Activated T-helper 2 cell treated with anti-CD3 and anti-CD28 coated beads, Interferon-gamma antibody, Interleukin-2, Interleukin-4, amounts not matched to agents 10 μg/mL and 5 μg/mL and 100 μg/mL, durations not matched to agents 14 hours and 24 hours and 36 hours (primary cell): ENCODE measurements at places on chromosomes 2 and 18. TPM values are rescaled to one million over a fixed set of nuclear protein-coding genes. Genes with fewer than 3 reads are reported as not detected.

The IL36G gene
- total RNA-seq = not detected in 2 replicates

The FMNL2 gene
- total RNA-seq = 14.0 and 14.3 TPM in 2 replicates

The EMILIN1 gene
- 0.87 and 0.94 TPM in 2 replicates for total RNA-seq

The PRKAG3 gene
- total RNA-seq = not detected in 2 replicates

The FLACC1 gene
- 0.84 and 1.6 TPM in 2 replicates for total RNA-seq

The BCL11A gene
- 0.21 TPM in 2 replicates for total RNA-seq

The TBR1 gene
- 0.02 TPM in 1 of 2 replicates, not detected in the other for total RNA-seq

The SRD5A2 gene
- total RNA-seq = not detected in 2 replicates

The GLB1L gene
- total RNA-seq = 4.2 and 4.4 TPM in 2 replicates

The NMUR1 gene
- total RNA-seq = 0.16 and 0.28 TPM in 2 replicates

The MDH1B gene
- total RNA-seq = 0.25 and 0.55 TPM in 2 replicates

The GALNT3 gene
- 21.3 and 21.6 TPM in 2 replicates for total RNA-seq

The ADGRF3 gene
- total RNA-seq = 1.6 and 3.1 TPM in 2 replicates

The TP53I3 gene
- 2.7 and 3.1 TPM in 2 replicates for total RNA-seq

The C2orf80 gene
- not detected in 2 replicates for total RNA-seq

The AQP12A gene
- total RNA-seq = not detected in 2 replicates

DNA sequence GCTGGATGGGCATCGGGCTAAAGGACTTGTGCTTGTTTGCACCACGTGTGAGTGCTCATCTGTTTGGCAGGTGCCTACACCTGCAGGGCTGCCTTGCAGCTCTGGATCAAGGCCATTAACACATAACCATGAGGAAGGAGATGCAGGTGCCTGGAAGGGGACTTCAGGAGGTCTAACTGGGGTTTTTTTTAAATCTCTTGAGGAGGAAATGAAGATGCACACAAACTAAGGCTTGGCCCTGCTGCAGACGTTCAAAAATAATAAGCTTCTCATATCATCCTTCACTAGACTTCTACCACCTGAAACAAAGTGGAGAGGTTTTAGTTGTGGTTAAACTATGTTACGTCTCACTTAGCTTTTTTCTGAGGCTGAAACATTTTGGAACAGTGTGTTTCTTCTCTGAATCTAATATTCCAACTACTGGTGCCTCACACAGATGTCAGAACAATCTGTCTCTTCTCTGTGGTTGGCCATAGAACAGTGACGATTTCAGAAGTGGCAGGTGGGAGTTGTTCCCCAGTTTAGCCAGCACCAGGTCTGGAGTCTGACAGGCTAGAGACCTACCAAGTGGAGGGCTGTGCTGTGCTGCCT is 36.5 kb downstream of the BCL2L11 start:
- DNase-seq = no peak

DNA sequence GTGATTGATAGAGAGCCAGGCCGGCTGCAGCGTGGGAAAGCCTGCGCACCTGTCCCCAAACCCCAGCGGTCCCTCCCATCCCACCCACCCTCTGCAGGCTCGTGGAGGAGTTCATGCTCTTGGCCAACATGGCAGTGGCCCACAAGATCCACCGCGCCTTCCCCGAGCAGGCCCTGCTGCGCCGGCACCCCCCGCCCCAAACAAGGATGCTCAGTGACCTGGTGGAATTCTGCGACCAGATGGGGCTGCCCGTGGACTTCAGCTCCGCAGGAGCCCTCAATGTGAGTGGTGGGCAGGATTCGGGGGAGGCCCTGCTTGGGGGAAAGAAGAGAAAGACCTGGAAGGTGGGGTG is 48.9 kb upstream of the ALPP start:
- no peak for DNase-seq

- DNase-seq = no peak
These were observed 1076.2 kb downstream of the TSN start for GRCh38 chr2:122831649-122832048.

DNA sequence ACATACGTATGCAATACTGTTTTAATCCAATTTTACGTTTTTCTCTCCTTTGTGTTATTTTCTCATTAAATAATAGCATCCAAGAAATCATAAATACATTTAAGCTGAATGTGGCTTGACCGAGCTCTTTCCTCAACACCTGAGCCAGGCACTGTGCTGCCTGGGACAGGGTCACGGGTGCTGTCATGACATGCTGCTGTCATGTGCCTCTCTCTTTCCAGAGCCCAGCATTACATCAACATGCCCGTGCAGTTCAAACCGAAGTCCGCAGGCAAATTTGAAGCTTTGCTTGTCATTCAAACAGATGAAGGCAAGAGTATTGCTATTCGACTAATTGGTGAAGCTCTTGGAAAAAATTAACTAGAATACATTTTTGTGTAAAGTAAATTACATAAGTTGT is 94.1 kb upstream of the LDLRAD4 start:
- DNase-seq = no peak

DNA sequence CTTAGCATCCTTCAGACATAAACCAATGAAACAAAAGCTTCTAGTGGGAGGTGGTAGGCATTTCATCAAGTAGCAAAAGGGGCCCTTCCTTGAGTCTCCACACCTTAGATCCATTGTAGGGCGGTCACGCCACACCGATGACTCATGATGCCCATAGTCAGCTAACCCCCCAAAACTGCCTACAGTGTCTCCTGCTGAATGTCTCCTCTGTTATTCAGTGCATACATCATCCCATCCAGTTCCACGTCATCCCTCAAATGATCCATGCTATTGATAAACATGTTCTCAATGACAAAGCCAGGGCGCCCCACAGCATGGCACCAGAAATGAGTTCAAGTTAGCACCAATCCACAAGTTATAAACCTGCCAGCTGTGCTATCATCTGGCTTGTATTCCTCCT is 57.4 kb upstream of the ACKR3 start:
- DNase-seq = no peak

DNA sequence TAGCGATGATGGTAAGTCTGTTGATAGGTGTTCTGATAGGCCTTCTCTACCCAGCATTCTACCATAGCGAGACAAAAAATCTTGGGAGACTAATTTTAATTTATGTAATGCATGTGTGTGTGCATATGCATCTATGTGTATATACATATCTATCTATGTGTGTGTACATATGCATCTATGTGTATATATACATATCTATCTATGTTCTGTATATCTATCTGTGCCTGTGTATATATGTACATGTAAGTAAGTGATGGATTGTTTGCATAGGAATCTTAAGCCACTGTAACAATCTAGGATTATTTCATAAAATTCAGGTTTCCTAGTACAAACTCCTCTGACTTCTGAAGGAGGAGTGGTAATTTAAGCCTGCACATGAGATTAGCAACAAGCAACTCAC is 197.2 kb upstream of the PXDN start:
- DNase-seq = no peak

GRCh38 chr2:239377591-239377990 is 23.2 kb downstream of the HDAC4 start:
- no peak for DNase-seq

DNA sequence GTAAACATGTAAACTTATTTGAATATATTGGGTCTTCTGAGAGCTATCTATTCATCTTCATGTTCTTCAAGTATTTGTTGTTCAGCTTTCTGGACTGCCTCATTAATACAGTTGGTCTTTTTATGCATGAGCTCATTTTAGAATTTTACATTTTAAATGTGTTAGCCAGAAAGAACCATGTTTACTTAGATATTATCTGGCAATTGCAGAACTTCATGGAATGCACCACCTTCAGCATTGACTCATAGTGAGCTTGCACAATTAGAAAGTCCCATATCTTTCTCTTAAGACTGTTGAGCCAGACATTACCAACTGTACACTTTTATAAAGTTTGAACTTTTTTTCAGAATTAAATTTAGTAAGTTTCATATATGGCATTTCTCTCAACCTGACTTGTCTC is 536.7 kb downstream of the RIT2 start:
- DNase-seq = no peak

DNA sequence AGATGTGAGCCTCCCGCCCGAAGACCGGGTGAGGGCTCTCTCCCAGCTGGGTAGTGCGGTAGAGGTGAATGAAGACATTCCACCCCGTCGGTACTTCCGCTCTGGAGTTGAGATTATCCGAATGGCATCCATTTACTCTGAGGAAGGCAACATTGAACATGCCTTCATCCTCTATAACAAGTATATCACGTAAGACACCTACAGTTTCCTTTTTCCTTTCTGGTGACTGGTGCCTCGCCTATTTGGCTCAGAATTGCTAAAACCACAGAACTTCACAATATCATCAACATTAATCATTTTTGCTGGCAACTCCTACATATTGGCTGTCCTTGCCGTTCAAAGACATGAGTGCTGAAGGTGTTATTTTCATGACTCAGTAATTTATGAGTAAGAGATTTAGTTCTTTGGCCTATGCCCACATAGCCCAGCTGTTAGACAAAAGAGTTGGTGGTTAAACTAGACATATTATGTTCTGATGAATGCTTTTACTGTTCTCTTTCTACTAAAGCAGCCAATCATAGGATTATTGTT is 2.2 kb downstream of the STAMBP start:
- no peak for DNase-seq

DNA sequence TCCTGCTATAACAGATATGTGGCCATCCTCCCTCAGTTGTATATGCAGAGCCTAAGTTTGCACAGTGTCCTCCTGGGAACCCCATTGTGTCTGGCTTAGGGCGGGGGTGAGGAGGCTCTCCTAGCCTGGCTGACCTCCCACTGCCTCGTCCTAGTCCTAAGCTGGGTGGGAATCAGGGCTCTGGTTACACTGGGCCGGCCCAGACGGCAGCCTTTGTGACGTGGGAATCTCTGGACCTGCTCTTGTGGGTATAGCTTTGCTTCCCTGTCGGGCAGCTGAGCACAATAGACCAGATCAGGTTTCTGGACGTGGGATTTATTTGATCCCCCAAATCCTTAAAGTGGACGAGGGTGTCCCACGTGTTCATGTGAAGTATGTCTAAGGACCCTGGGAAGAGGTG is 2.9 kb downstream of the ACKR3 start:
- DNase-seq = no peak

GRCh38 chr18:79771446-79772107 is 26.2 kb upstream of the KCNG2 start:
- no peak for DNase-seq

DNA sequence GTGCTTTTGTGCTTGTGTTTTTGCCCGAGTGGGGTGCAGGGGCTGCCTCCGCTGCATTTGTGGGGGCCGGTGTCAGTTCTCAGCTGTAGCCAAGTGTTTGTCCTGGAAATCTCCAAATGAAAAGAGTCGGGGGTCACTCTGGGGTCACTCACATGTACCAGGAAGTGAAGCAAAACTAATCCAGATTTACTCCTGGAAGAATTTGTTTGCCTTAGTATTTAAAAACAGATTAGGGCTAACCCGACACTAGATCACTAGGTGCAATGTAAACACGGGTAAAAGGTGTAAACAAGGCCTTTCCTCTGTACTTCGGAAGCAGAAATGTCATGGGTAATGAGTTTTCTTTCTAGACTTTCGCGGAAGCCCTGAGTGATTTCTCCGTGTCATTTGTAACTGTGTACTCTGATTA is 50.3 kb downstream of the GBX2 start:
- no peak for DNase-seq

DNA sequence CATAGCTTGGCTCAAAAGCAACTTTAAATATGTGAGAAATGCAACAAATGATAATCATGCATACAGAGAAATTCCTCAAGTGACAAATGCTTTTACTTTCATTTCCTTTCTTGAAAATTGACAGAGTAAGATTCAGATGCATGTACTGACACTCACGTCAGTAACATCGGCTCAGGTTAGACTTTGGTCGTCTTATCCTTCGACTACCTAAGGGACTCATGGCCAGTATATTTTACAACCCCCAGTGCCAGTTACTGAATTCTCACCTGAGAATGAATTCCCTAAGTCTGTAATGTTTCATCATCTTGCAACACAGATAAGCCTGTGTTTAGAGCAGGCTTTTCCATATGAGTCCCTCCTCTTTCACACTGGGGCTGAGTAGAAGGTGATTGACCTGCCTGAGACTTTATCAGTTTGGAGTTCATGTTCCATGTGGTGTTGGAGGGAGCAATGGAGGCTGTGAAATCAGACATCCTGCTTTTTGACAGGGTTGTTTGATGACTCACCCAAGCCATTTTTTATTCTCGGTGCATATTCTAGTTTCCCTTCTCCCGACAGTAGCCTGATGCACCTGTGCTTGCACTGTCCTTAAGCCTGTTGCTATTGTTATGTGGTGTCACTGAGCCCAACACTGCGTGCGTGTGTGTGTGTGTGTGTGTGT is 30.5 kb upstream of the ATP8B1 start:
- DNase-seq = no peak

DNA sequence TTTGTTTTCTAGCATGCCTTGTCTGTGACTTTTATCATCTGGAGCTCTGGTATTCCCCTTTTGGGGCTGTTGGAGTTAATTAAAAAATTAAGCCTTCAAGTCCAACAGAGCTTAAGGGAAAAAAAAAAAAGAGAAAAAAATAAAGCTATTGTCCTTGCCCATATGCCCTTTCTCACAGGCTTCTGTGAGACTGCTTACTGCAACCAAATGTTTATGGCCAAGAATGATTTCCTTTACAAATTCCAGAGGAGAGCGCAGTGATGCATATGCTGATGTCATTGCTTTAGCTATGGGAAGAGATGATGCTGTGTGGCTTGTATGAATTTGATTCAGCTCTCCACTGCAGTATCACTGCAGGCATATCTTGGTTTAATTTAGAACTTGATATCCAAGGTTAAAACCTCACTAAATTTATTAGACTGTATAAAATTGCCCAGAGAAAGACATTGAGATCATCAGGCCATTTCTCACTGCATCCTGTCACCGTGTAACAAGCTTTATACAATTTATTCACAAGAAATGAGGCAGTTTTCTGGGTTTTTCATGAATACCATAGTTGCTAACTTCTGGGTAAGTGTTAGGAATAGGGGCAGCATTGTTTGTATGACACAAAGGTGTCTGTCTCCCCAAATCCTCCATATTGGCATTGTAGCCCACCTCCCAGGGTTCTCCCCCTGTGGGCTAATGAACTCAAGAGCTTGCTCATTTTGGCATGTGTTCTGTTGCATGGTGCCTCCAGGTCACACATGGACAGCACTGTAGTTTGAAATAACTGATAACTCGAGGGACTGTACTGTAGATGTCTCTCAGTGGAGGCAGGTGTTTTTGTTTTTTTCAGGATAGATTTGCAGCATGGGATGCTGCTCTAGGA is 85.0 kb downstream of the TANC1 start:
- no peak for DNase-seq

GRCh38 chr2:65025453-65026123 is 30.6 kb upstream of the CEP68 start:
- no peak for DNase-seq
